ENCODE measurements at places on chromosomes 6 and 20.

DNA sequence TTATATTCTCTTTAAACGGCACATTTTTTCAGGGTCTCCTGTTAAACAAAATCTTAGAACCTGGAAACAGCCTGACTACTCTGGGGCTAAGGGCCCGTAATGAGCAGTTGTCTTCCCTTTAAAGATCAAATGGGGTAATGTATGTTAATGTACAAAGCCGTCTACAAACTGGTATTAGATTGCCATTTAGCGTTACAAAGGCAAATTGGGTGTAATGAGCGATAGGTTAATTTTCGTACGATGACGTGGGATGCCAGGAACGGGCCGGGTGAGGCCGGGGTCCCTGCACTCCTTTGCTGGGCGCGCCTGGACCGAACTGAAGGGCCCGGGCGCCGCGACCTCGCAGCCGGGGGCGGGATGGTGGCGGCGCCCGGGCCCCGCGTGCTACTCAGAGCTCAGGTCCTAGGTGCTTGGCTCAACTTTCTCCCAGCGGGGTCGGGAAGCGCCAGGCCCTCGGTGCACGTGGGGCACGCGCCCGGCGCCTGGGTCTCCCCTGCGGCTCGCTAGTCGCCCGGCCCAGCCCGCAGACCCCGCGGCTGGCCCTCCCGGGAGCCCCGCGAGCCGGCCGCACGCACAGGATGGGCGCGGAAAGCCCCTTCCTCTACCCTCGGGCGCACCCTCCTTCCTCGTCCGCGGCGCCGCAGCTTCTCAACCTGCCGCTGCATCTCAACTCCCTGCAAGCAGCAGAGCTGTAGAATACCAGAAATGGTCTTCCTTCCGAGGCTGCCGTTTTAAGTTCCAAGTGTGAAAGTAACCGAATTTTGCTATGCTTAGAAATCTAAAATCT lies 5.9 kb downstream of the NKX2-4 start:
- no peak for DNase-seq

DNA sequence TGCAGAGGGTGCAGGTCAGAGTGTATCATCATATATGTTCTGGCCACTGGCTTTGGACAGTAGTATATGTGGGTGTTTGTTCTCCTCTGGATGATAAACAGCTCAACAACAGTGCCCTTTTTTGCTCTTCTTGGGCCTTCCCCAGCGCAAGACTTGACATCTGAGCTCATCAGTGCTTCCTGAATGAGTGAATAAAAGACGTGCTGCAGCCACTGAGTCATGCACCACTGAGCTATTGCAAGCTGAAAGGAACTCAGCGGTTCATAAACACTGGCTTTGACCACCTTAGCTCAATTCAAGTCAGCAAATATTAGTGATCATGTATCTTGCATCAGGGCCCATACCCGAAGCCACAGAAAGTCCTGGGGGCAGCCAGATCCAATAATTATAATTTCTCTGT lies 105.3 kb upstream of the KCNG1 start:
- no peak for DNase-seq

DNA sequence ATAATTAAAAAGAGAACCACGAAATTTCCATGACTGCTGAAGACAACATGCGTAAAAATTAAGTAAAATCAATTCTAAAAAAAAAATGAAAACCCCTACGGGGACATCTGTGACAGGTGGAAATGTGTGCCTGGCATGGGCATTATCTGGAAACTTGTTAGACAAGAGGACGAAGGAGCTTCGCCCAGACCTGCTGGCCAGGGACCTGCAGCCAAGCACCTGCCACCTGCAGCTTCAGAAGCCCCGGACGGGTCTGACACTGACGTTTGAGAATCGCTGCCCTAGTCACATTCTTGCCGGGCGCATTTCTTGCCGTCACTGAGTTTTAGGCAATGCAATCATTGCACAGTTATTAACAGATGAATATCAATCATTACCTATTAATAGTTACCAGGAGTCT lies 140.3 kb downstream of the SMOC2 start:
- no peak for DNase-seq

DNA sequence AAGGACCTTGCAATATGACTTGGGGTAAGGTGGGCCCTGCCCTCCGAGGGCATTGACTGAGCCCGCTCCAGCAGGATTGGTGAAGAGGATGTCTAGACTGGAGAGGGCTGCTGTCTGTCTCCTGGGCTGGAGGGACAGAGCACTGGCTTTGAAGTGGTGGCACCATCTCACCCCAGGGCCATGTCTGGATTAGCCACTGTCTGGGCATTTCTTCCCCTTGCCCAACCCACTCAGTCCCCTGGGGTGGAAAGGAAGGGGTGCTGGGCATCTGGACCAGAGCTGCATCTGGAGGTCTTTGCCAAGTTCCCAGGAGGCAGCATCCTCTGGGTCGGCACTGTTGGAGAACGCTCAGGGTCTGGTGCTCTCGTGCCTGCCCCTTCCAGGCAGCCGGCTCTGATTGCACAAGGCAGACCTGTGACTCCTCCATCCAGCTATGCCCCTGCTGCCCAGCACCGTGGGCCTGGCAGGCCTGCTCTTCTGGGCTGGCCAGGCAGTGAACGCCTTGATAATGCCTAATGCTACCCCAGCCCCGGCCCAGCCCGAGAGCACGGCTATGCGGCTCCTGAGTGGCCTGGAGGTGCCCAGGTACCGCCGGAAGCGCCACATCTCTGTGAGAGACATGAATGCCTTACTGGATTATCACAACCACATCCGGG lies at the start of gene R3HDML:
Gene R3HDML (plus strand): TSS at position 319 of the 656 bp plus-strand sequence. CDS start 115 bp downstream, at position 434.
- DNase-seq = no peak

- DNase-seq = no peak
Measured at GRCh38 chr20:48463096-48463720, 364.6 kb downstream of the PREX1 start.

DNA sequence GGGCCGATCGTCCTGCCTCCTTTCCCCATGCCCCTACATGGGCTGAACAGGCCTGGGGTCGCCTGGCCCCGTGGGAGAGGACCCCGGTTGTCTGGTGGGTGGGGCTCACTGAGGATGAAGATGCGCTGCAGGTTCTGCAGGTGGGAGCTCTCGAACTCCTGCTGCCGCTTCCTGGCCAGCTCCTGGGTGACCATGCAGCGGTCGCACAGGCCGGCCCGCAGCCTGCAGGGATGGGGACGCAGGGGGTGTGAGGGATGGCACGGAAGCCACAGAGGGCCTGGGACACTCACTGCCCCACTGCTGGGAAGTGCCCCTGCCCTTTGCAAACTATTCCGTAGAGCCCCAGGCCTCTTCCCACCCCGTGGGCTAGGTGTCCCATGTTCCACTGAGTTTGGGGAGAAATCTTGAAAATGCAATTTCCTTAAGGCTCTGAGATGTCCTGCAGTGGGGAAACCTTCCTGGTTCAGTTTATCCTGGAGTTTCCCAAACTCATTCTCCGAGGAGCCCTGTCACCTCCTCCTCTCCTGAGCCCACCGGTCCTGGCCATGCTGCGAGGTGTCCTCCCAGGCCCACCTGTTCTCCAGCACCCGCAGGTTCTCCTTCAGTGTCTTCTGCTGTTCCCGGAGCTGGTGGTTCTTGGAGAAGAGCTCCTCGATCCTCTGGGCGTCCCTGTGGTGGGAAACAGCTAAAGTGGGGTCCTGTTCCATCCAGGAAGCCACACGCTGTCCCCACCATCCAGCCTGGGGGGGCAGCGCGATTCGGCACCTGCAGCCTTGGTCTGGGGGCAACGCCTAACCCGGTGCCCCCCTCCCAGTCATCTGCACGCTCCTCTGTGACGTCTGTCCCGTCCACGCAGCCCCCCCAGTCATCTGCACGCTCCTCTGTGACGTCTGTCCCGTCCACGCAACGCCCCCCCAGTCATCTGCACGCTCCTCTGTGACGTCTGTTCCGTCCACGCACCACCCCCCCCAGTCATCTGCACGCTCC lies 9.9 kb upstream of the CABLES2 start:
- no peak for DNase-seq

DNA sequence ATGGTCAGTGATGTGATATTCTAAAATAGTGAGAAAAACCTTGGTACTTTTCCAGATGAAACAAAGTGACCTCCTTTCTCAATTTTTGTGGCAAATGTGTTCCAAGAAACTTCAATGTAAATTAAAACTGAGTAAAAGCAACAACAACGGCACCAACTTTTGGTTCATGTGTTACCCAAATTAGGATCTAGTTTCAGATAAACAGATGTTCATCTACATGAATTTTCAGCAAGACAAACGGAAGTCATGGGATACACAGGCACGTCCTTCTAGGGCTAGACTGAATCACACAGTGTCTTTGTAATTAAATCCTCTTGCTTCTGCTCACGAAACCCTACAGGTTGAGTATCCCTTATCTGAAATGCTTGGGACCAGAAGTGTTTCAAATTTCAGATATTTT lies 915.2 kb downstream of the TFAP2A start:
- DNase-seq = no peak

DNA sequence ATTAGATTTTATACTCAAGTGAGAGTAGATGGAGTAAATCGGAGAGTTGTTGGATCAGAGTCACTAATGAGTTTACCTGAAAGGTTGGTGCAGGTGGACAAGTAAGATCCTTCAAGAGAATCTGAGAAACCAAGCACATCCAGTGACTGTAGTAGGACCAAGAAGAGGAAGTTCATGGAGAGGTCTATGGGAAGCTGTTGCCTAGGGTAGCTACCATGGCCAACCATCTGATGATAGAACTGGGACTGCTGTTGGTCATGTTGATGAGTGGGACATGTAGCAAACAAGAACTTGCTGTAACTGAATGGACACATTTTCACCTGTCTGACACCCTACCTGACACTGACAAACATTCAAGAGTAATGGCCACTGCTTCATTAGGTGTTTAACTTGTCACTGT lies 11.3 kb upstream of the ADGB start:
- no peak for DNase-seq

DNA sequence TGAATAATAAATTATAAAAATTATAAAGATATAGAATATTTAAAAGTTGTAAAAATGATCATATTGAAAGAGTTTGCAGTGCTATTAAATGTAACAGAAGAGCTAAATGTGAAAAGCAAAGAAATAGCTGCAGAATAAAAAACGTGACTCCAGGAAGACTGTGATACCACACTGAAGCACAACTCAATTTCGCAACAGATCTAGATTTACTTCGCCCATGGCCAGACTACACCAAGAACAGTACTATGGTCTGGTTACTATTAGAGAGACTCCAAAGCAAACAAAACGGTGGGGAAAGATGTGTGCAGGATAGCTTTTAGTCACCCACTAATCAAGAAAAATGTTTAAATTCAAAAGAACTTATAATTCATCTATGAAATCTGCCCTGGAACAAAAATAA lies 1.9 kb downstream of the CHD6 start:
- no peak for DNase-seq

DNA sequence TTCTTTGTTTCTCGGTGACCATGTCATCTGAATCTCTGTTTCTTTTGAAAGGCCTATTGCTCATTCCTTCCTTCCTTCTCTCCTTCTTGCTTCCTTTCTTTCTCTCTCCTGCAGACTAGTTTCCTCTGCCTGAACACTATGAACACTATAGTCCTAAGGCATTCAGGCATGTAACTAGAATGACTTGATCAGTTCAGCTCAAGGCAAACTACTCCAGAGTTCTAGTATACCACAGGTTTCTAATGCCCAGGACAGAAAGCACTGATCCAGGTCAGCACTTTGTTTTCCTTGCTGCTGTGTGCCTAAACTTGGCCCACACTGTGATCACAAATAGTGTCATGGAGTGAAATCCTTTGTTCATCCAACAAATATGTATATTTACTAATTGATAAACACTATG lies 324.1 kb upstream of the GJE1 start:
- no peak for DNase-seq

DNA sequence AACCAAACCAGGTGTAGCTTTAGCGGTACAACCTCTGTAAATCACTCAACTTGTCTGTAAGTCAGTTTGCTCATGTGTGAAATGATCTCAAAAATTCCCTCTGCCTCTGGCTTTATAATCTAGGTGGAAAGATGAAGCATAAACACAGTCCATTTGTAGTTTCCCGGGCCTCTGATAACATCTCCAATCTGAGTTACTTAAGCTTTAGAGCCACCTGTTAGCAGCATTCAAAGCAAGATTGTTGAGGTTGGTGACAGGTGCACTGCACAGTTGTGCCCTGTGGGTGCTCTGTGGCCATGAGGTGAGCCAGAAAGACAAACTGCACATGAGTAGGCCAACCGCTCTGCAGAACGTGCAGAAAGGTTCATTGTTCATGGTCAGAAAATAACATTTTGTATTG lies 53.7 kb downstream of the MOCS1 start:
- DNase-seq = no peak

DNA sequence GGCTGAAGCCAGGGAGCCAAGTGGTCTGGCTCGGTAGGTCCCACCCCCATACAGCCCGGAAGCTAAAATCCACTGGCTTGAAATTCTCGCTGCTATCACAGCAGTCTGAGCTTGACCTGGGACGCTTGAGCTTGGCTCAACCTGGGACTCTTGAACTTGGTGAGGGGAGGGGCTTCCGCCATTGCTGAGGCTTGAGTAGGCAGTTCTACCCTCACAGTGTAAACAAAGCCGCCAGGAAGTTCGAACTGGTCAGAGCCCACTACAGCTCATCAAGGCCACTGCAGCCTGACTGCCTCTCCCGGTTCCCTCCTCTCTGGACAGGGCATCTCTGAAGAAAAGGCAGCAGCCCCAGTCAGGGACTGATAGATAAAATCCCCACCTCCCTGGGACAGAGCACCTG lies 1337.7 kb downstream of the HACE1 start:
- DNase-seq = no peak

- DNase-seq = no peak
Measured at GRCh38 chr6:156869980-156870398, 92.8 kb downstream of the ARID1B start.

GRCh38 chr20:21357844-21358243 lies 39.5 kb downstream of the NKX2-4 start:
- DNase-seq = no peak

GRCh38 chr6:53058388-53059195 lies 6.6 kb upstream of the FBXO9 start:
- DNase-seq = no peak

- no peak for DNase-seq
Measured at GRCh38 chr6:23797041-23797440, 329.0 kb upstream of the NRSN1 start.

- no peak for DNase-seq
Measured at GRCh38 chr6:127897484-127897883, 3.4 kb downstream of the THEMIS start.

DNA sequence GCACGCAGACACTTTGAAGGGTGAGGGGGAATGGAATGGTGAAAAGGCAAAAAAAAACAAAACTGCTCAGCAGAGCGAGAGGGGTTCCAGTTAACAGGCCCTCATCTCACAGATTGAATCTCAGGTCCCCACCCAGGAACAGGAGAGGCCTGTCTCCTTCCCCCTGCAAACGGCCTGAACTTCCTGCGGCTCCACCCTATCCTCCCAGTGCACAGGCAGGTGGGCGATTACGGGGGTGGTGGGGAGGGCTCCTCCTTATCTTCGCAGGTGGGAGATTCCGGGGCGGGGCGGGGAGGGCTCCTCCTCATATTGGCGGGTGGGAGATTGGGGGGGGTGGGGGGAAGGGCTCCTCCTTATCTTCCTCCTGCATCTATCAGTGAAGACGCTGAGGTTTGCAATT lies 129.0 kb downstream of the SOX4 start:
- no peak for DNase-seq

DNA sequence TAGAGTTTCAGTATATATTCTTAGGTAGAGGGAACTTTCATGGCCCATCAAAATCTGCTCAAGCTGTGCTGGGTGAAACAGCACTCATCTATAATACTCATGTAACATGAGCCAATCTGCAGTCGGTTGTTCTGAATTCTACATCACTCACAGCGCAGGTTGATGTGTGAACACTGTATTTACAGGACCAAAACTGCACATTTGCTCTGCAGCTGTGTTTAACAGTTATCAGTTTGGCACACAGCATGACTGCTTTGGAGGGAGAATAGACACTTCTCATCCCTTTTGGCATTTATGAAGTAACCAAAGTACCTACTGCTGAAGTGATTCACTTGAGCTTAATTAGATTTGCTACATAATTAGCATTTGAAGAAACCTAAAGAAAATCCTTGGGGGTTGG lies 225.1 kb downstream of the BCKDHB start:
- DNase-seq = no peak

Measured in T47D (cell line).